ENCODE measurements at places on chromosomes 7 and 10.

DNA sequence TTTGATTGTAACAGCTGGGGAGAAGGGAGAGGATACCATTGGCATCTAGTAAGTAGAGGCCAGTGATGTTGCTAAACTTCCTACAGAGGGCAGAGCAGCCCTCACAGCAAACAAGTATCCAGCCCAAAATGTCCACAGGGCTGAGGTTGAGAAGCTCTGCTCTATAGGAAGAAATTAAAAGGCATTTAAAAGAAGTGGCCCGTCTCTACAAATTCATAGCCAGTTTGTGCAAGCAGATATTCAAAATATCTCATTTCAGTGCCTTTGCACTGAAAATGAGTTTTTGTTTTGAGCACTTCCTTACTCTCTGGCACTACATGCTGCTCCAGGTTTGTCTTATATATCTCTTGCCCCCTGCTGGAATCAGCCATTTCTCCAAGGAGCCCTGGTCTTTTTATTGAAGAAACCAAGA lies 330.0 kb downstream of the BBS9 start:
- DNase-seq = no peak

DNA sequence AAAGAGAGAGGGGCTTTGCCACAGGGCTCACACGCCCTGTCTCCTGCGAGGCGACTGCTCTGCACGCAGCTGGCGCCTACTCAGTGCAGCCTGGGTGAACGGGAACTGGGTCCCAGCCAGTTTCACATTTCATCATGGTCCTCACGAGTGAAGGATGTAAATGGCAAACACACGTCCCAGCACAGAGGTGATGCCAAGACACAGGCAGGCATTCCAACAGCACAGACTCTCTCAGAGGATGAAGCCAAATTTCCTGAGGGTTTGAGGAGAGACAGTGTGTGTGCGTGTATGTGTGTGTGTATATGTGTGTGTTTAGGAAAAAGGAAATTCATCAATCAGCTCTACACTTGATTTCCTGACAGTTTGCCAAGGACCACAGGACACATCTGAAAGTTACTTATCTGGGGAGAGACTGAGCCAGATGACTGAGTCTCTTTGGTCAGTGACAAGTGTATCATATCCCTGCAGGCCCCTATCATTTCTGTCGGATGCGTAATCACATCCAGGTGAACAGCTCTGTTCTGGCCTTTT lies 53.9 kb downstream of the CHST15 start:
- DNase-seq = no peak

GRCh38 chr7:33870120-33870519 lies 35.2 kb upstream of the BMPER start:
- DNase-seq = no peak

GRCh38 chr10:26824015-26824690 lies 36.6 kb downstream of the ABI1 start:
- no peak for DNase-seq

DNA sequence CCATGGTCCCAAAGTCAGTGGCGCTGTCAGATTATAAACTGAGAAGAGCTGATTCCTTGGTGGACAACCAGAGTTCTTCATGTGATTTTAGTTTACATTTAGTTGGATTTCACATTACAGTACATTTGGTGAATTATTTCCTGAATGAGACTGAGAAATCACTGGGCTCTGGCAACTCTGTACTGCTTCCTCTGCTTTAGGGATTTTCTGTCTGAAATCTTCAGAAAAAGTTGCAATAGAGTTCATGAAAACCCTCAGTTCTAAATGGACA lies 242.6 kb downstream of the BICC1 start:
- DNase-seq = no peak

GRCh38 chr7:21580073-21580521 lies 37.3 kb downstream of the DNAH11 start:
- DNase-seq = peak; percentile 41

DNA sequence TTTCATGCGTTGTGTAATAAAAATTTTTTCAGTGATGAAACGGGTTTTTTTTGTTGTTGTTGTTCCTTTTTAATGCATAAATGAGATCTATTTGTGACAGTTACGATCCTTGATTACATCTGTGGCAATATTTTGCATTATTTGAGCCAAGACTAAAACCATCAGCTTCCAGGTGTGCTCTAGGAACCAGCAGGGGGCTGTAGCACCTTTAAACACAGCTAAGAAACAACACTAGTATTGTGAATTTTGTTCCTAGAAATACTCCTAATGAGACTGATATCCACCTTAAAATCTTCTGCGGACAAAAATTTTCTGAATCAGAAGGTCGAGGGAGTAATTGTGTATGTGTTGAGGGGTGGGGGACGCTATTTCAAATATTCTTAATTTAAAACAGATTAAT lies 52.6 kb downstream of the FGFBP3 start:
- peak; percentile 64 for DNase-seq

DNA sequence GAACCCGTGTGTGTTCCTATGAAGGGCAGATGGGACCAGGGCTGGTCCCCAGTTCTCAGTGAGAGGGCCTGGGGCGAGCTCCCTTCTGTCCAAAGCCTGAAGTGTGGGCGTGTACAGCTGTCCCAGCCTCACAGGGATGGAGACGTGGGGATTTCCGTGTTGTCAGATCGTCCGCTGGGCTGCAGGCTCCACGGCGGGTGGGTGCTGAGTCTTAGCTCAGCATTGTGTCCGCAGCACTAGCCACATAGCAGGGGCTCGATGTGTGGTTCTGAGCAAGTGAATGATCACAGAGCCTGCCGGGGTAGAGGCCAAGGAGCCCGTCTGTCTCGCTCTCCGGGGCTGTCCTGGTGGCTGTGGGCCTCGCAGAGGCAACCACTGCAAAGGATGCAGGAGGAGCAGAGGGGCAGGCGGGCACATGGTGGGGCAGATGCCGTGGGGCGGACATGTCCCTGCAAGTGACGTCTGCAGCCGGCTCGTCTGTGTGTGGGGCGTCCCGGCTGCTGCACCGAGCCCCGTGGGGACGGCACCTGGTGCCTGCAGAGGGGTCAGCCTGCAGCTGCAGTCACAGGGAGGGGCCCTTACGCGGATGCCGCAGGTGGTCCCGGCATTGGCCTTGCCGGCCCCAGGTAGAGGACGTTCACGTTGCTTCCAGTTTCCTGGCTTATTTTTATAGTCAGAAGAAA lies 30.9 kb downstream of the FAM20C start:
- no peak for DNase-seq

DNA sequence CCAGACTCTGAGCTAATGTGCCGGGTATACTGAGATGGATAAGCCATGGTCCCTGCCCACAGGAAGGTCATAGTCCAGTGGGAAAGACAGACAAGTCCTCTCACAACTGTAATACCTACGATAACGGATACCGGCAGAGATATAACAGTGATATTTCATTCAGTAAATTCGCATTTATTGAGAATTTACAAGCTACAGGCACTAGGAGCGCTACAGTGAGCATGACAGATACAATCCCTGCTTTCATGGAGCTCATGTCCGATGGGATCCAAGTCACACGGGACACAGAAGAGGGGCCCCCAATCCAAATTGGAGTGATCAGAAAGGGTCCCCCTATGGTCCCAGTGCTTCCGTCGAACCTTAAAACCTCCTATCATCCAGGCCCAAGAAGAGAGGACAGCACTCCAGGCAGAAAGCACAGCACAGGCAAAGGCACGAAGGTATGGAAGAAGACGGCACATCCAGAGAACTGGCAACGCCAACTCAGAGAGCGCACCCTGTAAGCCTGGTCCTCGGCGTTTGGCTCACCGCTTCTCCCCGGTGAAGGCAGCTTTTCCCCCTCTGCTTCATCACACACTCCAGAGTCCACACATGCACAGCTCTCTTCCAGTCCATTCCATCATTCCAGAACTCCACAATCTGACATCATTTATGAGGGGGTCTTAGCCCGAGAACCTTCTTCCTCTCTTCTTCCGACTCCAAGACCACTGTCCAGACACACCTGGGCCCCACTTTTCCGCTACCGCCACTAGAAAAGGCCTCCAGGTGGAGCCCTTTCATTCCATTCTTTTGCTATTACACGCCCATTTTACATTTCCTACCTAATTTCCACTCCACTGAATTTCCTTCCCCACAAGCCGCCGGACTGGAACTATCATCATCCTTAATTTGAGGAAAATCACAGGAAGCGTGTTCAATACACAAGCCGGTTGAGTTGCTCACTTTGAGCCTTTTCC lies 47.8 kb upstream of the NKX2-3 start:
- DNase-seq = peak; percentile 60

GRCh38 chr10:106788982-106789381 lies 375.5 kb downstream of the SORCS1 start:
- no peak for DNase-seq

DNA sequence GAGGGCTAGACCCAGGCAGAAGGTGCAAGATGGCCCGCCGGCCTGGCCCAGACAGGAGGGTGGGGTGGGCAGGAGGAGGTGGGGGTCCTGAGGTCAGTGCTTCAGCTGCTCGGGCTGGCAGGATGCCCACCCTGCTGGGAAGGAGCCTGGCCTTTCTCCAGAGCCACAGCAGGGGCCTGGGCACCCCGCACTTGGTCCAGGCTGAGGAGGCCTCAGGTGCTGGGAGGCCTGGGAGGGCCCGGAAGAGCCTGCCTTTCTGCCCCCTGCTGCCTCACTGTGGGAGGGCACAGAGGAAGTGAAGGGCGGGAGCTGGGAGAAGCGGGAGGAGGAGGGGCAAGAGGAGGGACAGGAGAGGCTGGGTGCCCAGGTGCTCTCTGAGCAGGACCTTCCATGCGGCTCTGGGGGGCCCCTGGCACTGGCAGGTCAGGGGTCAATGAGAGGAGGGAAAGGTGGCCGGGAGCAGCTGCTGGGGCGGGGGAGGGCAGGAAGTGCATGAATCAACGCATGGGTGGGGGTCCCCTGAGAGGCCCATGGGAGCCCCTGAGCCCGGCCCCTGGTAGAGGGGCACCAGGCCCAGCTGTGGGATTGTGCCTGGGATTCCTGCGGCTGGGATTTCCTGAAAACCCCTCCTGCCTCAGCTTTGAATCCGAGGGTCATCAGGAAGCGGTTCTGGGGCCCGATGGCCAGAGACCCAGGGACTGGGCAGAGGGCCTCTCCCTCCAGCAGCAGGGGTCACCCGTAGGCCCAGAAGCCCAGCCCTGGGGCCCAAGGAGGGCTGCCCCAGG lies 49.9 kb downstream of the PWWP2B start:
- no peak for DNase-seq

- no peak for DNase-seq
Measured at GRCh38 chr10:51501396-51501795, 198.0 kb downstream of the CSTF2T start.

- no peak for DNase-seq
Measured at GRCh38 chr10:23202779-23203178, 10.7 kb downstream of the PTF1A start.

DNA sequence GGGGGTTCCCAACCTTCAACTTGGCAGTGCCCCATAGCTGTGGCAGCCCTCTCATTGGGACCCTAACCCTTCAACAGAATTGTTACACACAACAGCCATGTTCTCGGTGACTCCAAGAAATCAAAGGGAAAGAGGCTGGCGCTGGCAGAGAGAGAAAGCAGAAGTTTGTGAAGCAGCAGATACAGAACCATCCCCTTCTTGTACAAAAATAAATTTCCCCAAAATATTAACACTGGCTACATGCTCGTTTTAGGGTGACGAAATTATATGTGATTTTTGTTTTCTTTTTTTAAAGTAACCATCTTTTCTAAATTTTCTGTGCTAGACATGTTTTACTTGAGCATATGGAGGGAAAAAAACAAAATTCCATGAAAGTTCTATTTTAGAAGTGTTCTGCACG lies 45.2 kb upstream of the SAMD8 start:
- no peak for DNase-seq

DNA sequence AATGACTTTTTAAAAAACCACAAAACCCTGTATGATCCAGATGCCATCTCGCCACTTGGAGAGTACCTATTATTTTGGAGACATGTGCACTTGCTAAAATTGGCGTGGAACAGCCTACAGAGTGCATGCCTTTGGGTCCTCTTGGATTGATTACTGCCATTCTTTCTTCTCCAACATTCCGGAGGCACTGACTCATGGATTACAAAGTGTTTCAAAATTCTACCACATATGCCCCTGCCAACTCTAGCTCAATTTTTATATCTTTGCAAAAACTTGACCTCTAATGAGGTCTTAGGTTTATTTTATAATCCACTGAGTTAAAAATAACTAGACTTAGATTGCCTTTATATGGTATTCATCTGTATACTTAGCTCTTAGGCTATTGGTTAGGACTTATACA lies 55.8 kb upstream of the KIF5B start:
- no peak for DNase-seq

DNA sequence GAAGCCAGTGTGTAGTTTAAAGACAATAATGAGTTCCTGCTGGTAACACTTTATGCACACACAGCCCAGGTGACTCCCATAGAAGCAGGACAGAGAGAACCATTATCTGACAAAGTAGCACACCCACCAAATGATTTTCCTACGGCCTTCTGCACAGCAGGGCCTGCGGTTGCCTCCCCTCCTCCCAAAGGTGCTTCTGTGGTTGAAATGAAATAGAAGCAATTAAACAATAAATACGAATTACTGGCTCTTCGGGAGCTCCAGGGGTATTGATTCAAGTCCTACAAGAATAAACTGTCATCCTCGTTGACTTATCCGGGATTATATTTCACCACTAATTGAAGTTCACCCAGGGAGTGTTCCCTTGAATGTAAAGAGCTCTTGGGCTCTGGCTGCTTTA lies 172.1 kb downstream of the ACTR3B start:
- no peak for DNase-seq

GRCh38 chr7:32537760-32538159 lies 42.5 kb downstream of the AVL9 start:
- DNase-seq = no peak

- DNase-seq = peak; percentile 16
Measured at GRCh38 chr10:52115823-52116222, 198.3 kb upstream of the DKK1 start.

GRCh38 chr10:16690417-16690816 lies 126.8 kb downstream of the RSU1 start:
- no peak for DNase-seq

DNA sequence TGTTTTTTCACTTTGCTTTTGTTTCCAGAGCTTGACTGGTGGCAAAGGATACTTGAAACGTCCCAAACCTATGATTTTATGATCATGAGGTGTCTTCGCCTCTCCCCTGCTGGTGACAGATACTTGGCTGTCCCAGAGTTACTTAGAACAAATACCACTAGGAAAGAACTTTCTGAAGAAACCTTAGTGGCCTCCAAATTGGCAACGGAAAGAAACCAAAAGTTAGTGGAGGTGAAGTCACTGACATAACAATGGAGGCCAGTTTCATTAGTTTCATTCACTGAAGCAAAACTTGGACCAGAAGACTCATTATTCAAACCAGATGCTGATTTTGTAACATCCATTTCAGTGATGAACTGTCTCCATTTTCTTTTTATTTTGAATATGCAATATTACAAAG lies 68.6 kb downstream of the JAZF1 start:
- DNase-seq = no peak
